ENCODE measurements at places on chromosomes 6 and 20.
A peak's percentile ranks its signal among the peaks of the same experiment; 100 is the strongest.

- no peak for DNase-seq
Measured at GRCh38 chr6:40331545-40331944, 255.6 kb downstream of the LRFN2 start.

- DNase-seq: peak; percentile 44
Measured at GRCh38 chr20:46963758-46964617, 69.3 kb downstream of the EYA2 start.

DNA sequence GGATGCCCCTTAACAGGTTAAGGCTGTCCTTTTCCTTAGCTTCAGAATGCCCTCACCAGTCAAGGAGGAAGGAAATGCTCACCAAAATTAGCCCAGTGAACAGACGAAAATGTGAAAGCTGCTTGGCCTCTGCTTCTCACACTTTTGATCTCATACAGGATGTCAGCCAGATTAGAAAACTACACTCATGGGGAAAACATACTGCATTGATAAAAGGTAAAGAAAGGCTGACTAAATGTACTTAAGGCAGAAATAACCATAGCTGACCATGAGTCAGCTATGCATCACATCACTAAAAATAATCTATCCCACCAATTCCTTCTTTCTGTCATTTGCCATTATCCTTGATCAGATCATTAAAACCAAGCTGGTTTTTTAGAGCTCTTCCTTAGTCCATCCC is 198.4 kb upstream of the TENT5A start:
- DNase-seq: peak; percentile 29

- peak; percentile 78 for DNase-seq
Measured at GRCh38 chr6:85192186-85192585, 257.7 kb upstream of the NT5E start.

- no peak for DNase-seq
Measured at GRCh38 chr20:23569570-23569969, 1.3 kb upstream of the CST9L start.

DNA sequence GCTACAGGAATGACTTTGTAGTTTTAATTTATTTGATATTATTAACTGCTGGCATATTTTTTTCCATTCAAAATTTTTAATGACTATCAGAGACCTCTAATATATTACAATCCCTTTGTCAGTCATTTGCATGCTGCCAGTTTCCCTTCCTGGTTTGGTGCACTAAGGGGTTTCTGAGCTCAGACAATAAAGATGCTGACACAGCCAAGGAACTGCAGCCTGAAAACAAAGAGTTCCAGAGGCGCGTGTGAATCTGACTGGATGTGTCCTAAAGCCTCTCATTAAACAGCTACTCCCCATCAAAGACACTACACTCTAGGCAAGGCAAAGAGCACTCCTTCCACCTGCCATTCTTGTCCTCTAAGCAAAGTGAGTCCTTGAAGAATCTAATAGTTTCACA is 116.8 kb upstream of the DST start:
- no peak for DNase-seq

GRCh38 chr6:112946051-112946450 is 598.9 kb downstream of the RFPL4B start:
- peak; percentile 61 for DNase-seq

DNA sequence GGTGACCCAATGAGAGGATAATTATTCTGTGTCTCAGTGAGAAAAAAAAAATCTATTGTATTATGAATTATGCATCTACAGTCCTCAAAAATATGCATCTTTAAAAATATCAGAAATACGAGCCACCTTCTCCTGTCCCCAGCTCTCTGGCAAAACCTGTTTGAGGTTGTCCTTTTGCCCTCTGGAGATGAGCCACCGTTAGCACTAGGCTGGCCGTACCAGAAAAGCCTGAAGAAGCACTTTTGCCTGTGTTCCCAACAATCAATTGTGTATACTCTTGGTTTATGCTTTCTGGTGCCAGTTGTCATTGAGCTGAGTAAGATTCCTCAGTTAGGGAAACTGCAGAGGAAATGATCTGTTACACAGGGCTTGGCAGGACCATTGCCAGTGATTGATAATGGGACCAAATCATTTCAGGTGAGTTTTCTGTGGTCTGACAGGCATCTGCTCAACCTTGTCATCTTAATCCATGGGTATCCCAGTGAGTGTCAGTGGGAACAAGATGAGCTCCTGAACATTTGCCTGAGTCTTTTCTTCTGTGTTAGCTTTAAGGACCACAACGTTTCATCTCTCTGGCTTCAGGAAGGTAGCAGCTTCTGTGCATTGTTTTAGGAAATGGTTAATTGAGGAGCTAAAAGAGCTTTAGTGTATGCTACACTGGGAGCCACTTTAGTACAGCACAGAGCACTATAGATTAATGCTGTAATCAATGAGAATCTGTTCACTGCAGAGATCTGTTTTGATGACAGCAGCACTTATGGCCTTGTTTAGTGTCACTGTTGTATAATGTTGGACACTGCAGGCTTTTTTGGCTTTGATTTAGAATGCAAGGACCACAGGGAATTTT is 330.1 kb downstream of the RIMS1 start:
- DNase-seq: no peak

DNA sequence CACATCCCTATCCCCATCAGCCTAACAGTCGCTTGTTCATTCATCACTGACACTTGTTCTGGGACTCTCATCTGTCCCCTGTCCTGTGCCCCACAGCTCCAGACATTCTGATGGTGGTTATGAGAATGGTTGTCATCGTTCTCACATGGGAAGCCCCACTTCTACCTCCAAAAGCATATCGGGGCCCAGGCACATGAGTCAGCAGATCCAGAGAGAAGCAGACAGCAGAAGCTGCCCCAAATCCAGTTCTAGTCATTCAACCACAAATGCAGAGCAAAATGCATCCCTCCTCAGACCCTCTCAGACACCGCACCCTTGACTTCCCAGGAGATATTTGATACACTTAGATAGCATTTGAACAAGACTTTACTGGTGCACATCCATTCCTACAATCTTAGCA is 106.0 kb downstream of the FOXF2 start:
- no peak for DNase-seq

- DNase-seq: no peak
Measured at GRCh38 chr6:69593706-69594105, 203.1 kb downstream of the LMBRD1 start.

GRCh38 chr6:125797120-125797885 is 6.5 kb downstream of the NCOA7 start:
- no peak for DNase-seq

DNA sequence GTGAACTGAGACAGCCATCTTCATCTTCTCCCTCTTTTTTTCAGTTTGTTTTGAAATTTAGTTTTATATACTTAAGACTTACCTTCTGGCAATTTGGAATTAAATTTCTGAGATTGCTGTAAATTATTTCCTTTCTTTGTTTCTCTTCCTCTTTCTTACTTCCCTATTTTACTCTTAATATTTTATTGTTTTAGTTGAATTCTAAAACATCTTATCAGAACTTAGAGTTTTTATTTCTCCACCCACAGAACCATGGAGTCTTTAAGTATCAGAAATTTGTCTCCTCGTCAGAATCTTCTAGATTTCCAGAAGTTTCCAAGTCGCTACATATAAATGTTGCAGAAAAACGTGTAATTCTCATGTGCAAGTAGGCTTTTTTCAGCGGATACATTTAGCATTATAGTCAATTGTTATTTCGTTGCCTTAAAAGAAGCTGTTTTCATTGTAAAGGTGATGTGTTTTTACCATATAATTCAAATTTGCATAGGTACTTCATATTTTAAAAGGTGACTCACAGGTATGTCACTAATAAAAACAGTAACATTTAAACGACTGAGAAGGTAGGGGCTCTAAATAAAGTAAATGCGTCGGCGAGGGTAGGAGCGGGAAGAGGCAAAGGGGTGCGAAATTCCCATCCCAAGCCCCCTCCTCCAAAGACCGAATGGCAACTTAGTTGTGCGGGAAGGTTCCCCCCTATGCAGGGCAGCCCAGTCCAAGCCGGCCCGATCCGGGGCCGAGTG is 866 bp upstream of the MYO6 start:
- no peak for DNase-seq

- no peak for DNase-seq
Measured at GRCh38 chr20:13274275-13274861, 53.3 kb downstream of the ISM1 start.

GRCh38 chr20:34190679-34191090 is 50.5 kb upstream of the ASIP start:
- DNase-seq: peak; percentile 89

DNA sequence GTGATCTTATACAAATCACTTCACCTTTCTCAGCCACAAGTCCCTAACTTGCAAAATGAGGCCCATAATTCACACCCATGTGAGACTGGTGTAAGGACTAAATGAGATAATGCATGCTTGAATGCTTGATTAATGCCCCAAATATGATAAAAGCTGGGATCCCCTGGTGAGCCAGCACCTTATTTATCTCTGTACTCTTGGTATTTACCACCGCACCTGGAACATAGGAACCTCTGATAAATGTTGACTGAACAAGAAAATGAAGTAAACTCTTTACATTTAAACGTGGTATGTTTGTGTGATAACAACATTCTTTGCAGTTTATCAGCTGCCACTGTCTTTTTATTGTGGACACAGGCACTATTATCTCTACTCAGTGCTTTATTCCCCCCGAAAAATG is 2.5 kb upstream of the APOBEC2 start:
- no peak for DNase-seq

GRCh38 chr6:109743739-109744138 is 52.6 kb downstream of the FIG4 start:
- DNase-seq: peak; percentile 66

- no peak for DNase-seq
Measured at GRCh38 chr6:141370438-141370837, 762.3 kb upstream of the GJE1 start.

Data from AG10803 (cell line).